GM12864 (cell line): ENCODE measurements at places on chromosomes 6 and 20.

- no peak for DNase-seq
Observed at GRCh38 chr6:101117393-101118135, 236.4 kb upstream of the ASCC3 start.

DNA sequence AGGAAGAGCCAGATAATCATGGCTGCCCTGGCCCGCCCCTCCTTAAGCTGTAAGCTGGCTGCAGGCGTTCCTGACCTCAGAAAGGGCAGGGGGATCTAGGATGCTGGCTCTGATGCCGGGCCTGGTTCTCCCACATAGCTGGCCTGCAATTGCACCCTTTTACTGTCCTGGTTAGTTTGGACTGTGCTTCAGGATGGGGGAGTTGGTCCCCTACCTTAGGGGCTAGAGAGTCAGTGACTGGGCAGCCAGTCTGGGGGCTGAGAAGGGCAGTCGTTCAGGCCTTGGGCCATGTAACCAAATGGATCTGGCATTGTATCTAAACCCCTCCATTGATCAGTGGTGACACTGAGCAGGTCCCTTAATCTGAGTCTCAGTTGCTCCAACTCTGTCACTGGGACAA lies 40.7 kb downstream of the TGM3 start:
- no peak for DNase-seq

DNA sequence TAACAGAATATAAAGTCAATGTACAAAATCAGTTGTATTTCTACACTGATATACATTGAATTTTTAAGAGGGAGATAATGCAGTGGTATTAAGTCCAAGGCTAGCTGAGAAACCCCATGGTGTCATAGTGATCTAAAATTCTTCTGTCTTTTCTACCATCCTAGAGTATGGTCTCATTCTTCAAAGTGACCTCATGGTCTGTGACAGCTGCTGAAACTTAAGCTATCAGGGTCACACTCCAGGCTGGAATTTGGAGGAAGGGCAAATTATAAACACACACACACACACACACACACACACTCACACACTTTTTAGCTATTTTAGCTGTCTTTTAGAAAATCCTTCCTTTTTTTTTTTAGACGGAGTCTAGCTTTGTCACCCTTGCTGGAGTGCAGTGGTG lies 47.3 kb upstream of the DYNLRB1 start:
- no peak for DNase-seq

DNA sequence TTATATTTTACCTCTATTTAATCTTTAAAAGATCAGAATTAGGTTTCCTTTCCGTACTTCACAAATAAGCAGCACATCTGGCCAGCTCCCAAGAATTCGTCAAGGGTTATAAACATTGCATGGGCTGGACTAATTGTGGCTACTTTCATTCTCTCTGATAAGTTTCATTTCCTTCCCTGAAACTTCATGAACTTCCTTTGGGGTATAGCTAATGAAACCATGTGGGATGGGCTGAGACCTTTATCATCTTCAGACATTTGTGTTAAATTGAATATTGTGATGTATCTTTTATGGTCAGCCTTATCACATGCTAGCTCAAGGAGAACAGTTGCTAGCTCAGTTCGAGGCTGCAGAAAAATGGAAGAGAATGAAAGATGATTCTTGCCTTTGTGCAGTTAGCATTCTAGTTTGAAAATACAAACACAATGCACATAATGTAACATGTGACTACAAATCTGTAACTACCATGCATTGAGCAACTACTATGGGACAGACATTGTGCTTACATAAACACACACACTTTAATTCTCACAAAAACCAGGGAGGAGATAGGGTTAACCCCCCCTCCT lies 1.7 kb upstream of the GMPR start:
- DNase-seq: peak; percentile 31

- no peak for DNase-seq
Observed at GRCh38 chr6:40258531-40258930, 324.3 kb upstream of the MOCS1 start.

DNA sequence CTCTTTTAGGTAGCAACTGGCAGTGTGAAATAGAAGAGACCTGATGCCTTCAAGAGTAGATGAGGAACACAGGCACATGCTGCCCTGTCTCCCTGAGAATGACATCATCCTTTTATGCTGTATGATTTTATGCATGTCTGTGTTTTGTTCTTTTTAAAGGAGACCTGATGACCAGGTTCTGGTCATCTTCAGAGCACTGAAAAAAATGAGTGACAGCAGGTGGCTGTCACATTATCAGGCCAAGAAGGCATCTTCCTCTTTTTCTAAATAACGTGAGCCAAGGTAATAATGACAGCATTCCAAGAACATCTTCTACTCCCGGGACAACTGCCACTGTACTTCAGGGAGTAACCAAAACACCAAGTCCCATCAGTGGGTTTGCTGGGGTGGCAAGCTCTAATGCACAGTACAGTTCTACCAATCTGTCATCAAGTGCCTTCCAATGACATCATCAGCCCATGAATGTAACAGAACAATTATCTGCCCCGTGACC lies 28.9 kb downstream of the CNKSR3 start:
- DNase-seq: no peak

GRCh38 chr6:37017606-37018197 lies 12.2 kb downstream of the FGD2 start:
- no peak for DNase-seq

- DNase-seq: no peak
Observed at GRCh38 chr6:104460738-104461483, 398.8 kb downstream of the HACE1 start.

DNA sequence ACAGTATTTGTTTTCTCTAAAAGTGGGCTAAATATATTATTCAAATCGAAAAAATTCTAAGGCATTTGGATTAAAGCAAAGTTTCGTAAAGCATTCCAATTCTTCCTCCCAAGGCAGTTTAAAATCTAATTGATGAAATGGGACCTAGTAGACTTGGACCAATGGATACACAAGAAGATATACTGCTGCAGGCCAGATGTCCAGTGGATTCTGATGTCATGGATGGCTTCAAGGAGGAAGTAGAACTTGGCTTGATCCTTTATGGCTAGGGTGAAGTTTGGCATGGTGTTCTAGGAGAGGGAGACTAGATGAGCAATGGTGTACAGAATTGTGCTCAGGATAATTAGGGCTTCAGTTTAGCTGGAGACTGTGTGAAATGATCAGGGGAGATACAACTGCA lies 559.5 kb upstream of the MMS22L start:
- DNase-seq: no peak

- no peak for DNase-seq
Observed at GRCh38 chr20:6299456-6299855, 176.6 kb upstream of the FERMT1 start.

DNA sequence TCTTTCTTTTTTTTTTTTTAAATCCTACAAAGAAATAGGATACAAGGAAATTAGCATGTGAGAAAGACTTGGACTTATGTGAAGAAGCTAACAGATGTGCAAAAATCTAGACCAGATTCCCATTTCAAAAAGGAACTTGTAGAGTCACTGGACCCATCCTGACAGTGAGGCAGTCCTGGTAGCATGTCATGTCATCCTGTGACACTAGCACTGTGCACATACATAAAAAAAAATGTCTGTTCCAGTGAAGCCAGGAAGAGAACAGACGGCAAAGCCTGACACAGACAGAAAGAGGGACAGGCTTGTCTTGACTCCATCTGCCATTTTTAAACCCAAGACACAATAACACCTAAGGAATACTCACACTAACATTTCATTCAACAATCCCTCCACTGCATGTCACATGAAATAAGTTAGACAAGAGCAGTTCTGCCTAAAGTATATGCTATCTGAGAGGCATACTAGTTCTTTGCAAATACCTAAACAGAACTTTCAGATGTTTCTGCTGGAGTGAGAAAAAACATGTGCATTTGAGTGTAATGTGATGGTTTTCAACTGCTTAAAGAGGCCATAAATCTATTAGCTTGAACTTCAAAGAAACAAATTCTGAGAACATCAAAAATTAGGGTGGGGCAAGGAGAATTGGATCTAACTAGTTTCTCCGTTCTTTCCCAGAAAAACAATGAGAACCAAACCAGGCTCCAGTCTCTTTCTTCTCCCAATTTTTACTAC lies 159.6 kb downstream of the BACH2 start:
- DNase-seq: no peak

- DNase-seq: no peak
Observed at GRCh38 chr6:125220712-125221111, 67.1 kb downstream of the TPD52L1 start.

DNA sequence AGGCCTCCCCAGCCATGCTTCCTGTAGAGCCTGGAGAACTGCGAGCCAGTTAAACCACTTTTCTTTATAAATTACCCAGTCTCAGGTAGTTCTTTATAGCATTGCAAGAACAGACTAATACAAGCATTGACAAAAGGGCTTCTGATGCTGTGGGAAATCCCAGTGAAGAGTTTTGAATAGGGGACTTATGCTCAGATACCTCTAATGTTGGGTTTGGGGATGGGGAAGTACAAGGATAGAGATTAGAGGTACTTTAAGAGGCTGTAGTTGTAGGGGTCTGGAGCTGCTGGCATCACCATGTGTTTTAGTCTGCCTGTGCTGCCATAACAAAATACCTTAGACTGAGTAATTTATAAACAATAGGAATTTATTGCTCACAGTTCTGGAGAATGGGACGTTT lies 8.8 kb downstream of the SLX4IP start:
- DNase-seq: no peak

DNA sequence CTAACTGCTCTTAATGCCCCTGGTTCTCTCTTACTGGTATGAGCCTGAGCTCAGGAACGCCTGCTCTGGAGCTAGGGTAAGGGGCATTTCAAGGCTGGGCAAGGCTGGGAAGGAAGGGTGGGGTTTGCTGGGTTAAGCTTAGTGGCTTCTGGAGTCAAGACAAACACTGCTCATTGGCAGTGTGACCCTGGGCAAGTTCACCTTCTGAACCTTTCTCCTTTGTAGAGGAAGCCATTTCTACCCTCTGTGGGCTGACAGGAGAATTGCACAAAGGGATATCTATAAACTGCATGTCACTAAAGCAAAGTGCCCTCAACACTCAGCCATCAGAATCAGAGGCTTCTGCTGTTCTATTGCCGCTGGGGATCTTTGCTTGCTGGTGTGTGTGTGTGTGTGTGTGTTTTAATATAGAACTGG lies 20.3 kb upstream of the LRRN4 start:
- DNase-seq: peak; percentile 26
